Hippocampal formation (tissue), 2 donors: ENCODE measurements at places on chromosomes 5 and 9.

GRCh38 chr9:18865542-18865941 lies 167.5 kb downstream of the SAXO1 start:
- no peak for DNase-seq

- no peak for DNase-seq
Observed at GRCh38 chr5:116532762-116533525, 41.7 kb downstream of the SEMA6A start.

- peak; percentile 16 for DNase-seq
Observed at GRCh38 chr9:76810377-76810957, 46.2 kb downstream of the PCA3 start.

GRCh38 chr9:77896938-77897667 lies 134.5 kb downstream of the GNAQ start:
- peak; percentile 52 for DNase-seq

- DNase-seq, result peak; percentile 21
Observed at GRCh38 chr9:137482094-137482781, 23.1 kb upstream of the NSMF start.

DNA sequence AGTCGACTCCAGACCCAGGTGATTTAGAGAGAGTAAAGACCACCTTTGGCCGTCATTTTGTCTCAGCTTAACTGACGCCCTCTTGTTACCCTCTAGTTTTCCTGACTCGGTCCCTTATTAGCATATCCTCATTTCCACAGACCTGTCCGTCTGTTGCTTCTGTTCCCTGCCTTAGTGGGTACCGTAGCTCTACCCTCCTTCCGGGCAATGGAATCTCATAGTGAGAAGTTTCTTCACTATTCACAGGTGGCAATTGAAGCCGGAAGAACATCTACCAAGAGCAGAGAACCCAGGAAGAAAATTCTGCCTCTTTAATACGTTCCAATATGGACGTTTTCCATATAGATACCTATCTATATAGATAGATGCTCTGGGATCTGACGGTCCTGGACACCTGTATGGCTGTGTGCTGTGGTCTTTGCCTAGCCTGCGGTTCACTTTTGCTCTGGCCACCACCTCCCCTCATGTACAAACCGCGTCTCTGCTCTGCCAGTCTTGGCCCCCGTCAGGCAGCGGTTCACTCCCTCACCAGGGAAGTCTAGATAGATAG lies 652 bp upstream of the TMEM161B start:
- DNase-seq, result no peak

GRCh38 chr5:124210111-124210910 lies 536.1 kb downstream of the ZNF608 start:
- DNase-seq, result no peak

GRCh38 chr9:124625087-124625486 lies 117.9 kb upstream of the NR5A1 start:
- no peak for DNase-seq

- no peak for DNase-seq
Observed at GRCh38 chr5:85910335-85910734, 707.4 kb upstream of the COX7C start.

GRCh38 chr5:1293416-1294205 lies 1.3 kb downstream of the TERT start:
- no peak for DNase-seq

DNA sequence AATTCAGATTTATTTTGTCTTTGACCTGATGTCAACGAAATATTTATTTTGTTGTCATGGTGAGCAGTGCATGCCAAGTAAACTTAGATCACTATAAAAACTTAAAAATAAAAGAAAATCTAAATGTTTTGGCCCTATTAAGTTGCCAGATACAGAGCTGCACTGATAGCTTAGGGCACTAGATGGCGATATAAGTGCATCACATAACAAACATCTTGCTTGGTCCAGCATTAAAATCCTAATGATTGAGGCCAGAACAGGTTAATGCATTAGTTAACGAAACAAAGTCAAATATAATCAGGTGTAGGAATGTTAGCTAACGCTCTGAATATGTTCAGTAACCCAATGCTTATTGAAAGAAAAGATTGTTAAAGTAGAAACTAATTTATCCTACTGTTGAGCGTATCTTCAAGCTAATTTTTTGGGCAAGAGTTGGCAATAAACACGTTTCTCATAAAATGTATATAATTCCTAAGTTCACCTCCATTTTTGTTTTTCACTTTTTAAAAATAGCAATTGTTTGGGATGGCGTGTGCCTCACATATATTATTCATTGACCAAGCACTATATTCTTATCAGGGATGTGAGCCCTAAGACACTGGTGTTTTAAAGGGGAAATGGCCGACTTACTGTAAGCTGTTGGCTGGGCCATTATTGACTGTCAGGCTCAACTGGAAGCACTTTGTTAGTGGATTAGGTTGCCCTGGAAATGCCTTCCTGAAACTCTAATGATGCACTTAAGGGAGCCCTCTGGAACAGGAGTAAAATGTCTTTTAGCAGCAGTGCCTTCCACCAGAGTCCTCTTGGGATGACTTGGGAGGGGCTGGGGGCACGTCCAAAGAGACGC lies 33.3 kb downstream of the KCTD16 start:
- no peak for DNase-seq

DNA sequence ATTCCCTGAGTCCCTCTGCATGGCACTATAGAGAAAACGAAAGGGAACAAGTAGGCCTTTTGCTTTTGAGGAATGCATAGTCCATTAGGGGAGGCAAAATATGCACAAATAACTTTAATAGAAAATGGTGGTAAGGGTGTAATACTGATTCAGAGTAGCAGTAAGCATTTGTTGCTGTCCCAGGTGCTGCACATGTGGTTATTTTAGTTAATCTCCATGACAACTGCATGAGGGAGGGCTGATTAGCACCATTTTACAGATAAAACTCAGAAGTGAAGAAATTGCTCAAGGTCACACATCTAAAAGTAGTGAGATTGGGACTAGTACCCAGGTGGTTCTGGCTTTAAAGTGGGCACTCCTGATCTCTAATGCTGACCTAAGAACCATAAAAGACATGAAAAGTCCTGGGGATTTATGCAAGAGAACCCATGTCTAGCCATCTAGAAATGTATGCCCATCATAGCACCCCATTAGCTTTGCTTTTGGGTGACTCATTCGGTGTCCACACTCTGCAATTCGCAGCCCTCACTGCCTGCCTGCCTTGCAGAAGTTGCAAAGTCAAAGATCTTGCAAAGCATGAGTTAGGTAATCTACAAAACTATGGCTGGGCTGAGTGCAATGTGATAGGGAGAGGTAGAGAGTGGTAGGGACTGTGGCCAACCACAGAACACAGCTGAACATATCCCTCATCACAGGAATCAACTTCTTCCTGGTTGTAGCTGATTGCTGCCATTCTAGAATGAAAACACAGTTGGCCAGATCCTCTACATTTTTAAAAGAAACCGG lies 195.2 kb downstream of the PTTG1 start:
- DNase-seq, result no peak

GRCh38 chr5:34535944-34536623 lies 120.0 kb upstream of the RAI14 start:
- DNase-seq, result no peak

- no peak for DNase-seq
Observed at GRCh38 chr5:125367702-125368101, 621.3 kb upstream of the ZNF608 start.

- no peak for DNase-seq
Observed at GRCh38 chr5:56674441-56674840, 140.9 kb upstream of the MAP3K1 start.

DNA sequence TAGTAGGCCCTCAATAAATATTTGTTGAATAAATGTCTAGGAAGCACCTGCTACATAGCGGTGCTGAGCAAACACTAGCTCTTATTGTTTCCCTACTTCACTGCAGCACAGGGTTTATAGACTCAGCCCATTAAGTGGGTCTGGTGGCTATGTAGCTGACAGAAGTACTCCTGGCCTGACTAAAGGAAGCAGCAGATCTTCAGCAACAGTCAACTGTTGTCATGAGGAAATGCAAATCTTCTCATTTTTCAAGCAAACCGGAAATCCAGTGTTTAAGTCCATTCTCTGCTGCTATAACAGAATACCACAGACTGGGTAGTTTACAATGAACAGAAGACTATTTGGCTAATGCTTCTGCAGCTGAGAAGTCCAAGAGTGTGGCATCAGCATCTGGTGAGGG lies 2.8 kb upstream of the TEX10 start:
- no peak for DNase-seq

- no peak for DNase-seq
Observed at GRCh38 chr9:117021906-117022305, 334.8 kb downstream of the TRIM32 start.

DNA sequence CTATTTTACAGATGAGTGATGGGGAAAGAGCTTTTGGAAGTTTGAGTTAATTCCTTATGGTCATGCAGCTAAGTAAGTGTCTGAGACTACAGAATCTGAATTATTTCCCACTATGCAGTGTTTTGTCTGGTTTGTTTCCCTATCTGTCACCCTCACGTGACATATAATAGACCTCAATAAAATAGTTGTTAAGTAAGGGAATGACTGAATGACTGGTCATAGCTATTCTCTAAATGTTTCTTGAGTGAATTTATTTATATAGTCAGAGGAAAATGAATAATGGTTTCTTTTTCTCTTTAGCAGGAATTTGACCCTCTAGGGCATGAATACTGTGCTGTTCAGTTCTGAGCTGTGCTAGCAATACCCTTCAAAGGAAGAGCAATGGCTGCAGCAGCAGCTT lies 10.3 kb downstream of the TRIM32 start:
- DNase-seq, result no peak

DNA sequence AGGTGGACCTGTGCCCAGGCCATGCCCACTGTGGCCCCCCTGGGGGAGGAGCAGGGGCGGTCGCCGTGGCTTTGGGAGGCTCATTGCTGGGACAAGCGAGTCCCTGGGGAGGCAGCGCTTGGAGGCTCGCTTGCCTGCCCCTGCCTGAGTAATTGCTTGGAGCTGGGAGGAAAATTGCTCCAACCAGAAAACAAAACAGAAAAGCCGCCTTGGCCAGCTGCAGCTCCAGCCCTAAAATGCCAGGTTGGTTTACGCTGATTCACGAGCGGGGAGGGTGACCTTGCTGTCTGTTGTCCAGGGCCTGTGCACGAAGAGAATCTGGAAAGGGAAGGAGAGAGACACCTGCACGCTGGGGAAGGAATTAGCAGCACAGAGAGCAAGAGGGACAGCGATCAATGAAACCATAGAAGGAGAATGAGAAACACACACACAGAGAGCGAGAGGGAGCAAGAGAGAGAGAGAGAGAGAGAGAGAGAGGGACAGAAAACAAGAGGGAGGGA lies 25.3 kb downstream of the NTNG2 start:
- DNase-seq, result no peak

DNA sequence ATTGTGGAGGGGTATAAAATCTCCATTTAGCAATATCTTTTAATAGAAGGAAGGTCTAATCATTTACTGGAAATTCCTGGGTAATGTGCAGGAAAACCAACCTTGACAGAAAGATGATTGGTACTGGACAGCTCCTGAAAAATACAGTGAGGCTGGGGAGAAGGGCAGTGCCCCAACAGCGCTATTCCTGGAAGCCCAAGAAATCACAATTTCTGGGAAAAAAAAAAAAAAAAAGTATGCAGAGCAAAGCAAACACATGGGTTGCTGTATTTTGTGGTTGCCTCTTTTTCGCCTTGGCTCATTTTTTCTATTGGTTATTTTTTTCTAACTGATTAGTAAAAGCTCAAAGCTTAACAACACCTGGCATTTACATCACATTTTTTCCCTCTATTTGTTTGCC lies 249.7 kb downstream of the ENC1 start:
- no peak for DNase-seq

DNA sequence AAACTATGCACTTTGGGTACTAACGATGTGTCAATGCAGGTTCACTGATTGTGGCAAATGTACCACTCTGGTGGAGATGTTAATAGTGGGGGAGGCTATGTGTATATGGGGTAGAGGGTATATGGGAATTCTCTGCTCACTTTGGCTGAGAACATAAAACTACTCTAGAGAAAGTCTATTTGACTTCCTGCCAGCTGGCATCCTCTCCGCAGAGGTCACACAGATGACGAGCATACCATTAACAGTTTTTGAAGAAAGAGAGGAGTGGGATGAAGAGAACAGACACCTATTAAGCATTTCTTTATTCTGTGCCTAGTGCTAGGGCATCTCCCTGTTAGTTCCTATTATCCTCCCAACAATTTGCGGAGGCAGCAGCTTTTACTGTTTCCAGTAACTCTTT lies 58.4 kb upstream of the TRIM32 start:
- DNase-seq, result no peak

- no peak for DNase-seq
Observed at GRCh38 chr5:91277093-91277626, 106.0 kb downstream of the ARRDC3 start.

GRCh38 chr9:4010309-4010708 lies 289.6 kb downstream of the GLIS3 start:
- DNase-seq, result no peak

DNA sequence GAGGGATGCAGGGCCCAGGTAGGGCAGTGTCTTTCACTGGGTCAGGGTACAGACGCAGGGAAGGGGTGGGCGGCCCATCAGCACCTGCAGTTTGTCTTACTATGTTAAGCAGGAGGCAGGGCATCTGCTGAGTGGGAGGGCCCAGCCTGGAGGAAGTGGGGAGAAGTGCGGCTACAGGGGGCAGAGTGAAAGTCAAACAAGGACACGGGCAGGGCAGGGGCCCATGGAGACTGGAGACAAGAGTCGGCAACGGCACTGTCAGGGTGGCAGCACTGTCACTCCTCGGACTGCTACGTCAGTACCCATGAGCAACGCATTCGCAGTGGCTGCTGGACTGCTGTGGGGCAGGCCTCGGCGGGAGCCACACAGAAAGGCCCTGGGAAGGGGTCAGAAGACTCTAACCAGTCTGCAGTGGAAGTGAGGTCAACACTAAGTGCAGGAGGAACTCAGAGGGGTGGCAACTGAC lies 19.7 kb downstream of the CAMSAP1 start:
- no peak for DNase-seq

GRCh38 chr9:522190-522589 lies 307.5 kb downstream of the DOCK8 start:
- DNase-seq, result no peak

DNA sequence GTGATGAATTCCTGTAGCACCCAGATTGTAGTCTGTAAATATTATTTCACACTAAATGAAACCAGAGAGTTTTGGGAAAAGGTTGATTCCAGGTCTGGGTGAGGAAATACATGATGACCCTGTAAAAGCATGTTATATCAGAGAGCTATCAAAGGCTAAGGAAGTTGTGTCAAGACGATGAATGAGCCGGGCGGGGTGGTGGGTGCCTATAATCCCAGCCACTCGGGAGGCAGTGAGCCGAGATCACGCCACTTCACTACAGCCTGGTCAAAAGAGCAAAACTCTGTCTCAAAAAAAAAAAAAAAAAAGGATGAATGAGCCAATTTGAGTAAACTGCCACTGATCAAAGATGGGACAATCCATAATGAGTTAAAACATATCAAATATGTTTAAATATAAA lies 29.2 kb downstream of the IL6ST start:
- no peak for DNase-seq

- DNase-seq, result no peak
Observed at GRCh38 chr5:150143350-150144245, 12.0 kb downstream of the PDGFRB start.

DNA sequence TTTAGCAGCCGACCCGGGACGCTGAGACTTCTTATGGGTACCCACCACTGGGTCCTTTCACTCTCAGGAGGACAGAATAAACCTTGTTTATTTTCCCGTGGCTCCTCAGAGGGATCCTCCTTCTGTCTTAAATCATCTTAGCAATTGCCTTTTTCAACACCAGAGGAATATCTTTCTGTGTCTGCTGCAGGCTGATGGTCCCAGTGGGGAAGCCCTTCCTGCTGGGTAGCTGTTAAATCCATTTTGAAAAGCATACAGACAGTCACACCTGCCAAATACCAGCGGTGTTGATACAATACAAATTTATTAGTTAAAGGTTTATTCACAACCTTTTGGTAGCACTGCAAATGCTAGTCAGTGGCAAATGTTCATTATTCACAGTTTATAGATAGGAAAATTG lies 222.9 kb downstream of the AOPEP start:
- no peak for DNase-seq
